ENCODE measurements at places on chromosomes 7 and 10.

DNA sequence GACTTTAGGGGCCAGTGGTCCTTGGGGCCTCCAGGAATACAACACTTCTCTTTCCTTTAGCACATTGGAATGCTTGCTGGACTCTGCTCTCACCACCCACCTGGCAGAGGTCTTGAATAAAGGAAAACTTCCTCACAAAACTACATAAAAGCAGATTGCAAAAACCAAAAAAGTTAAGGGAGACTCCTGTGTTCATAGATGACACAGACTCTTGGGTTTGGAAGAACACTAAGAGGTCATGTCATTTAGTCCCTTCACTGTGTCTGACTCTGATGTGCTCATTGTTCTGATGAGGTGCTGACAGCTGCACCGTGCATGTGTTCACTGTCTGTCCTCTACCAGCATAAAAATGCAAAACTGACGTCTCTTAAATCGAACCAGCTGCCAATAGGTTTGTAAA is 11.4 kb downstream of the BLNK start:
- H3K4me1 ChIP-seq, result peaks cover 3% of the 10 kb centered on the region
- no peak for DNase-seq
- no peak overlapping the region for H3K4me3 ChIP-seq

DNA sequence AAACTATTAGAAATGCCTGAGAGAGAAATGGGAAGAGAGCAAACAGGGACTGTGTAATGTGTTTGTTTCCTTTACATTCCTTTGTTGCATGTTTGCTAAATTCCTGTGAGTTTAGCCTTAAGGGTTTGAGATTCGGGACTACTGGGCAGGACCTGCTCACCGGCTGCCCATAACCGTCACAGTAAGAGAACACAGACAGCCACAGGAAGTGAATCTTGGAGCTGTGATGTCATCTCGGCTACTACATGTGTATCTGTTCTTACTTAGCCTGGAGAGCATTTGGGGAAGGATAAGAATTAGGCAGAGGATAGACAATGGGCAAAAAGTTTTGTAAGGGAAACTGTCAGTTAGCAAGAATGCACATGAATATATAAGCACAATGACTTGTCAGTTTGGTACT is 485.1 kb upstream of the KLF6 start:
- no peaks in the 10 kb centered on the region for H3K27me3 ChIP-seq
- no peaks in the 10 kb centered on the region for H3K36me3 ChIP-seq
- H3K27ac ChIP-seq, result peak overlapping the region; percentile 93
- no peaks in the 10 kb centered on the region for H3K4me1 ChIP-seq
- no peak overlapping the region for H3K4me3 ChIP-seq

DNA sequence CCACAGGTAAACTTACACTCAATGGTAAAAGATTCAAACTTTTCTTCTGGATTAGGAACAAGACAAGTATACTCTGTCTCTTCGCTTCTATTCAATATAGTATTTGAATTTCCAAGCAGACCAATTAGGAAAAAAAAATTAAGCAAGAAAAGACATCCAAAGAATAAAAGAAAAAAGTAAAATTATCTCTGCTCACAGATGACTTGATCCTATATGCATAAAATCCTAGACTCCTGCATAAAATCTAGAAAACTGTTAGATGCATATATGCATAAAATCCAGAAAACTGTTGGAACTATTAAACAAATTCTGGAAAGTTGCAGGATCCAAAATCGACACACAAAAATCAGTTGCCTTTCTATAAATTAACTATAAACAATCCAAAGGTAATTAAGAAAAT is at the start of gene OR13A1:
Gene OR13A1, minus strand, starts transcription at position 101 of the 400 bp plus-strand sequence. CDS start 11,186 bp downstream, outside the sequence.
- no peak within 1 kb of the TSS for H3K4me3 ChIP-seq
- H3K27ac ChIP-seq, result no peak within 1 kb of the TSS
- no peaks in the 10 kb centered on the region for H3K4me1 ChIP-seq
- no peak for DNase-seq

- no peaks in the 10 kb centered on the region for H3K4me1 ChIP-seq
- peak; percentile 79 for DNase-seq
- H3K27ac ChIP-seq, result no peak overlapping the region
- H3K4me3 ChIP-seq, result no peak overlapping the region
These were observed 144.4 kb downstream of the DYNC1I1 start for GRCh38 chr7:95916573-95917297.

DNA sequence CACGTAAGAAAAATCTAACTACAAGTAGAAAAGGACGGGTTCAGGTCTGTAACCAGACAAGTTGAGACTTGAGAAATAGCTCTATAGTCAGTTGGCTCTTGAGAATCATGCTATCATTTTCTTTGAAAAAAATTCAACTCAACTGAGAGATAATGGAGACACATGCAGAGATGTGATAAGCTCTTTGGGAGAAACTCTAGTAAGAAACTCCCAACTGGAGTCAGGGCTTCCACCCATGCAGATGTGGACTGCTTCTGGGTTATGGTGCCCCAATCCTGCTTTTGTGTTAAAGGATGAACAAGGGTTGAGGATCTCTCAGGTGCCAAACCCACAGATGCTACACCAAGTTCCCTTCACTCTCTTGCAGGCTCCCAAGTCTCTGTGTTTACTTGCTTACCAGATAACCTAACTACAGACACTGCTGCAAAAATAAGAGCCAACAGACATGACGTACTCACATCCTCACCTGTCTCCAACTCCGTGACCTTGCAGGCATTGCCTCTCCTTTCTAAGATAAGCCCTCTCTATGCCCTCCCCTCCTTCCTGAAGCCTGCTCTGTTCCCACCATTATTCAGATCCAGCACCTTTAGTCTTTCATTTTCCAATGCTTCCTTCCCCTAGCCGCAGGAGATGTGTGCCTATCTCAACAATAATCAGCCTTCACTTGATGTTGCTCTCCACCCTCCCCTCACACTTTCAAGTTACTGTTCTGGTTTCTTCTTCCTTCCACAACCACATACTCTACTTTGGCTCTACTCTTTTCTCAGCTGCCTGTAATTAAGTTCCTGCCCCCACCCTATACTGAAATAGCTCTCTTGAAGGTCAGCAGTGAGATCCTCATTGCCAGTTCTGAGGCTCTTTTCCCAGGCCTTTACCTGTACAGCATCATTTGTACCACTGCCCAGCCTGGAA is 130.0 kb downstream of the ICA1 start:
- no peak for DNase-seq
- no peaks in the 10 kb centered on the region for H3K27me3 ChIP-seq
- H3K36me3 ChIP-seq, result no peaks in the 10 kb centered on the region
- H3K4me3 ChIP-seq, result no peak overlapping the region

DNA sequence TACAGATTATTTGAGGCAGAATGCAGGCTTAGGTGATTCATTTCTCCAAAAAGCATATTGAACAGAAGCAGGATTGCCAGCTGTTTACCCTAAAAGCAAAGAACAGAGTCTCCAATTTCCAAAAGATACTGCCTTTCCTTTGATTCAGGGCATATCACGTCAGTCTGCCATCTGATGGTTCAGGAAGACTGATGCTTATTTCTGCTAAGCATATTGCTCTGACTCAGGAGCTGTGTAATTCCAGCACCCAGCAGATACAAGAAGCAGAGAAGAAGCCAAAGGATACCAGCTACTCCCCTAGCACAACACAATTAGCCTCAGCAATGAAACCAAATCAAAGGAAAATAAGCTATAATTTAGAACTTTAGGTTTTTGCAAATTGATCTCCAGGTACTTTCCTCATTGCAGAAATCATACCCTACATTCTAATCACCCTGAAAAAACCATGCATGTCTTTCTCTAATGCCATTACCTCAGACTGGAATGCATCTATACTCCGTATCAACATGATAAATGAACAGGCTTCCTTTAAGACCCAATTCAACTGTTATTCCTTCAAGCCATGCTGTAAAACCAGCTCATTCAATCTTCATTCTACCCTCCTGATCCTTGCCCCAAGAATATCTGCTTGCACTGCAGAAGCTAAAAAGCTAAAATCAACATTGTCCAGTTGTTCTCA is 55.1 kb downstream of the ABI1 start:
- no peak for DNase-seq
- H3K27me3 ChIP-seq, result no peaks in the 10 kb centered on the region
- H3K4me3 ChIP-seq, result no peak overlapping the region
- peaks cover 7% of the 10 kb centered on the region for H3K4me1 ChIP-seq
- no peaks in the 10 kb centered on the region for H3K36me3 ChIP-seq
- H3K27ac ChIP-seq, result peak overlapping the region; percentile 15

- H3K27ac ChIP-seq, result no peak overlapping the region
- H3K4me3 ChIP-seq, result no peak overlapping the region
- H3K4me1 ChIP-seq, result peaks cover 8% of the 10 kb centered on the region
- no peaks in the 10 kb centered on the region for H3K36me3 ChIP-seq
These were observed 13.1 kb upstream of the PDK4 start for GRCh38 chr7:95609277-95609971.

DNA sequence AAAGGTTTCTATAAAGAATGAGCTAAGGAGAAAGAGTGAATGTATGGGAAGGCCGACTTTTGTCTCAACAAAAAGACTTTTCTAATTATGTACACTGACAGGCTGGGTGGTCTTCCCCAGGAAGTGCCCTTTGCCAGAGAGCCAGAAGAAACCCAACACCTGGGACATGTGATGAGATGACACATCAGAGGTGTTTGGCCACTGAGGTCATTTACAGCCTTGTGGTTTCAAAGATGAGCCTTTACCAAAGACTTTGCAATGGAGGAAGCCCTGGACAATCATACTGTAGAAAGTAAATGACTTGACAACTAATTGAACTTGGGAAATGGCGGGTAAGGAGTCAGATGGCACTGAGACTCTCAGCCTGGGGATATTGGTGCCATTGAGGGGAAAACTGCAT is 3.4 kb upstream of the NRG3 start:
- H3K36me3 ChIP-seq, result no peaks in the 10 kb centered on the region
- no peak for DNase-seq
- H3K4me3 ChIP-seq, result no peak overlapping the region
- H3K4me1 ChIP-seq, result peaks cover 12% of the 10 kb centered on the region
- H3K27me3 ChIP-seq, result peaks cover 31% of the 10 kb centered on the region
- no peak overlapping the region for H3K27ac ChIP-seq

GRCh38 chr10:30786906-30787305 is 157.4 kb upstream of the LYZL2 start:
- no peak overlapping the region for H3K4me3 ChIP-seq
- no peaks in the 10 kb centered on the region for H3K36me3 ChIP-seq
- H3K4me1 ChIP-seq, result peaks cover 26% of the 10 kb centered on the region
- no peak overlapping the region for H3K27ac ChIP-seq
- DNase-seq, result no peak

GRCh38 chr10:132722394-132723329 is 63.3 kb downstream of the NKX6-2 start:
- no peak overlapping the region for H3K27ac ChIP-seq
- no peaks in the 10 kb centered on the region for H3K27me3 ChIP-seq
- H3K4me1 ChIP-seq, result no peaks in the 10 kb centered on the region

All from trophoblast cell (in vitro differentiated cells and primary cell).